NCI-H460 (cell line): ENCODE measurements at places on chromosomes 6 and 20. TPM values are rescaled to one million over a fixed set of nuclear protein-coding genes. Genes with fewer than 3 reads are reported as not detected.

Gene RCAN2
- total RNA-seq, result not detected in 2 replicates

Gene ADGRF5
- 0.05 TPM in 1 of 2 replicates, not detected in the other for total RNA-seq

Gene HLA-DPA1
- total RNA-seq, result not detected in 2 replicates

Gene CTCFL
- total RNA-seq, result not detected in 2 replicates

Gene ERMARD
- total RNA-seq, result 14.7 and 16.8 TPM in 2 replicates

Gene SPATA2
- total RNA-seq, result 5.3 and 6.1 TPM in 2 replicates

Gene VARS2
- total RNA-seq, result 17.7 and 24.6 TPM in 2 replicates

Gene COL21A1
- not detected in 2 replicates for total RNA-seq

Gene MAD2L1BP
- 23.9 and 24.1 TPM in 2 replicates for total RNA-seq

Gene ABHD16B
- not detected in 2 replicates for total RNA-seq

Gene FAM83C
- not detected in 2 replicates for total RNA-seq

Gene SNAP91
- 0.43 and 0.67 TPM in 2 replicates for total RNA-seq

Gene EEF1A2
- total RNA-seq, result 224 and 275 TPM in 2 replicates
